ENCODE measurements at places on chromosomes 2 and 18.

- no peaks in the 10 kb centered on the region for H3K4me1 ChIP-seq
- no peaks in the 10 kb centered on the region for H3K27me3 ChIP-seq
- H3K4me3 ChIP-seq, result no peak overlapping the region
- no peak overlapping the region for H3K27ac ChIP-seq
- DNase-seq, result no peak
- H3K36me3 ChIP-seq, result no peaks in the 10 kb centered on the region
Measured at GRCh38 chr2:157363612-157364101, 38.0 kb upstream of the ERMN start.

DNA sequence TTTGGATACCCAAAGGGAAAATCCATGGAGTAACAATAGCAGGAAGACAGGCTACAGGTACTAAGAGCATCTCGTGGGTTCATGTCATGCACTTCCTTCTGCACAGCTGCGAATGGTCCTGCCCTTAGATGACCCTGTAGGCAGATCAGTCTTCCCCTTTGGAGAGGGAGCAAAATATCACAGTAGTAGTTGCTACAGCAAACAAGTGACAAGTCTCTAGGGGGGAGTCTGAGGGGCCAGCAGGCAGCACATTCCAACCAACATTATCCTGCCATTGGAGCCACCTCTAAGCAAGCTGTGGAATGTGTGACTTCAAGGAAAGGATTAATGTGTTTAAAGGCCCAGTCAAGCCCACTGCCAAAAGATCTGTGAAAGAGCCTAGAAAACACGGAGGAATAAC is 273.2 kb upstream of the PARD3B start:
- H3K27ac ChIP-seq, result no peak overlapping the region
- no peaks in the 10 kb centered on the region for H3K36me3 ChIP-seq
- DNase-seq, result no peak
- H3K4me3 ChIP-seq, result no peak overlapping the region
- H3K4me1 ChIP-seq, result peaks cover 31% of the 10 kb centered on the region

GRCh38 chr2:227464851-227465250 is 7.1 kb upstream of the AGFG1 start:
- H3K27me3 ChIP-seq, result no peaks in the 10 kb centered on the region
- no peaks in the 10 kb centered on the region for H3K4me1 ChIP-seq
- no peak for DNase-seq
- H3K36me3 ChIP-seq, result no peaks in the 10 kb centered on the region
- H3K27ac ChIP-seq, result no peak overlapping the region
- H3K4me3 ChIP-seq, result no peak overlapping the region

- H3K27me3 ChIP-seq, result no peaks in the 10 kb centered on the region
- no peak overlapping the region for H3K27ac ChIP-seq
- DNase-seq, result no peak
Measured at GRCh38 chr18:13112982-13113381, 105.6 kb upstream of the LDLRAD4 start.

- H3K27ac ChIP-seq, result no peak overlapping the region
- no peaks in the 10 kb centered on the region for H3K36me3 ChIP-seq
- no peak overlapping the region for H3K4me3 ChIP-seq
- DNase-seq, result no peak
- H3K27me3 ChIP-seq, result no peaks in the 10 kb centered on the region
- H3K4me1 ChIP-seq, result no peaks in the 10 kb centered on the region
Measured at GRCh38 chr2:103295591-103295990, 533.8 kb downstream of the TMEM182 start.

GRCh38 chr2:41698678-41699422 is 349.0 kb upstream of the PKDCC start:
- peak overlapping the region; percentile 42 for H3K4me3 ChIP-seq
- no peaks in the 10 kb centered on the region for H3K27me3 ChIP-seq
- no peak for DNase-seq
- H3K27ac ChIP-seq, result no peak overlapping the region

DNA sequence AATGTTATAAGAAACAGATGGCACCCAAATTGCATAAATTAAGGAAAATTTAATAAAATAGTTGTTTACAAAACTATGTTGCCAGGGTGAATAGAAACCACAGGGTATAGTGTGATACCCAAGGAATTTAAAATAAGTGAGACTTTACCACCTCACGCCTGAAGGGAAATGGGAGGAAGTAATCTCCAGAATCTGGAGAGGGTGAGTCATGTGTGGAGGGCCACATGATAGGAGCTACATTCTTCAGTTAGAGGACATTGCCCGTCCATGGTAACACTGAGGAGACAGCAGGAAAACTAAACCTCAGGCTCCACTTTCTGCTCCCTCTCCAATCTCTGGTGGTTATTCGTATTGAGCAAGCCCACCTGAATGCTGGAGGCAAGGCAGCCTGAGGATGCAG is 97.2 kb upstream of the NXPH2 start:
- H3K36me3 ChIP-seq, result no peaks in the 10 kb centered on the region
- no peak overlapping the region for H3K27ac ChIP-seq
- H3K4me3 ChIP-seq, result no peak overlapping the region
- no peaks in the 10 kb centered on the region for H3K4me1 ChIP-seq
- H3K27me3 ChIP-seq, result no peaks in the 10 kb centered on the region
- DNase-seq, result no peak

DNA sequence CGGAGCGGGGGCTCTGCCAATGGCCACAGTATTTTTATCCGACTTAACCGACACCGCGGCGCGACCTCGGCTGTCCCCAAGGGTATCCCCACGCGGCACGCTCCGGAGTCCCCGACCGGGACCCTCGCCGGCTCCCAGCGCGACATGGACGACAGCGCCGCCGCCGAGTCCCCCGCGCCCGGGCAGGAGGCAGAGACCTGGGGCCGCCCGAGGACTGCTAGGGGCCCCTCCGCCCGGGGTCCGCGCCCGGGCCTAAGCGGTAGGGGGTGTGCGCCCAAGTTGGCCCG is 468 bp downstream of the UXS1 start:
- no peak for DNase-seq
- H3K36me3 ChIP-seq, result no peaks in the 10 kb centered on the region
- H3K4me1 ChIP-seq, result peaks cover 11% of the 10 kb centered on the region
- H3K27me3 ChIP-seq, result no peaks in the 10 kb centered on the region
- H3K27ac ChIP-seq, result peak overlapping the region; percentile 68

DNA sequence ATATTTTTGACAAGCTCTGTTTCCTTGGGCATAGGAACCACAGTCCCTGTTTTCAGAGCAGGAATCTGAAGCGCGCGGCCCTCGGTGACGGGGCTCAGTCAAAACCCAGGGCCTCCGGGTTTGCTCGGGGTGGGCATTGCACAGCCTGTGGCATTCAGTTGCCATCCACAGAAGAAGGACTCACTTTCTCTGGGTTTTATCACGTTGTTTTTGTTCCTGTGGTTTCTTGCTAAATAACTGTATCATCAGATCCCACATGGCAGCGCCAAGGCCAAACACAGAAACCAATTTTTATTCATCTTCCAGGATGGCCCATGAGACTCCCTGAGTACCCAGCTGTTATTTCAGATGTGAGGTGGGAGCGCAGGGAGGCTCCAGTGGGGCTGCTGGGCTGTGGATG is 35.6 kb downstream of the SGPP2 start:
- no peak for DNase-seq
- peaks cover 3% of the 10 kb centered on the region for H3K27me3 ChIP-seq
- H3K4me1 ChIP-seq, result no peaks in the 10 kb centered on the region
- H3K36me3 ChIP-seq, result no peaks in the 10 kb centered on the region

DNA sequence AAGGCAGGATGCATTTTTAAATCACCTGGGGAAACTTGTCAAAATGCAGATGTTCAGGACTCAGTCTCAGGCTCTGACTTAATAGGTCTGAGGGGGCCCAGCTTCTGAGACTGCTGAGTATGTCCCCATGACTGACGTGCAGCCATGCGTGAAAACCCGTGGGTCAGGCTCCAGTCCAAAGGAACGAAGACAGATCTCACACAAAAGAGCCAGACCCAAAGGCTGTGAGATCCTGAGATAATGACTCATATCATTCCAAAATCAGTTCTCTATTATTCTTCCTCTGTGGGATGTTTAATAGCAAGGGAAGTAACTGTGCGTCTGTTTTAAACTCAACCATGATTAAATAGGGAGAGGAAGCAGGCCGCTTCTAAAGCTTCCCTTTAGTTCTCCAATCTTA is 107.4 kb upstream of the ACAA2 start:
- no peak for DNase-seq
- H3K4me1 ChIP-seq, result no peaks in the 10 kb centered on the region
- H3K36me3 ChIP-seq, result no peaks in the 10 kb centered on the region

- H3K36me3 ChIP-seq, result no peaks in the 10 kb centered on the region
- H3K4me1 ChIP-seq, result no peaks in the 10 kb centered on the region
- no peaks in the 10 kb centered on the region for H3K27me3 ChIP-seq
- H3K27ac ChIP-seq, result no peak overlapping the region
Measured at GRCh38 chr18:1848716-1849115, 722.6 kb downstream of the METTL4 start.

- no peaks in the 10 kb centered on the region for H3K4me1 ChIP-seq
- DNase-seq, result no peak
- no peak overlapping the region for H3K27ac ChIP-seq
- no peaks in the 10 kb centered on the region for H3K27me3 ChIP-seq
- no peaks in the 10 kb centered on the region for H3K36me3 ChIP-seq
Measured at GRCh38 chr2:135818937-135819610, 17.9 kb downstream of the LCT start.

DNA sequence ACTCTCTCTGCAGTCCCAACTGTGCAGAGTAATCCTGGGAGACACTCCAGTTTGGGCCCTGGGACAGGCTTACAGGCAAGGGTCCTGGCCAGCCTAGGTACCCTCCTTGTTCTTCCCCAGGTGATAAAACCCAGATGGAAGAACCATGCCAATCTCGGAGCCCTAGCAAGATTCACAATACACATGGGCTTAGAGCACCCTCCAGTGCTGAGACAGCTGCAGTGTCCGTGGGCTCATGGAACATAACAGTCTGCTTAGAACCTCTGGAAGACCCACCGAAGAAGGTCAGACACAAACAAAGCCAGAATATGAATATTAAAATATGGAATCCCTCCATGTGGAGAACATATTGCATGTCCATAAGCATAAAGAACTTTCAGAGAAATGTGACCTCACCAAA is 568.1 kb downstream of the KCNJ3 start:
- no peaks in the 10 kb centered on the region for H3K4me1 ChIP-seq
- no peak overlapping the region for H3K4me3 ChIP-seq
- no peak for DNase-seq
- no peak overlapping the region for H3K27ac ChIP-seq

DNA sequence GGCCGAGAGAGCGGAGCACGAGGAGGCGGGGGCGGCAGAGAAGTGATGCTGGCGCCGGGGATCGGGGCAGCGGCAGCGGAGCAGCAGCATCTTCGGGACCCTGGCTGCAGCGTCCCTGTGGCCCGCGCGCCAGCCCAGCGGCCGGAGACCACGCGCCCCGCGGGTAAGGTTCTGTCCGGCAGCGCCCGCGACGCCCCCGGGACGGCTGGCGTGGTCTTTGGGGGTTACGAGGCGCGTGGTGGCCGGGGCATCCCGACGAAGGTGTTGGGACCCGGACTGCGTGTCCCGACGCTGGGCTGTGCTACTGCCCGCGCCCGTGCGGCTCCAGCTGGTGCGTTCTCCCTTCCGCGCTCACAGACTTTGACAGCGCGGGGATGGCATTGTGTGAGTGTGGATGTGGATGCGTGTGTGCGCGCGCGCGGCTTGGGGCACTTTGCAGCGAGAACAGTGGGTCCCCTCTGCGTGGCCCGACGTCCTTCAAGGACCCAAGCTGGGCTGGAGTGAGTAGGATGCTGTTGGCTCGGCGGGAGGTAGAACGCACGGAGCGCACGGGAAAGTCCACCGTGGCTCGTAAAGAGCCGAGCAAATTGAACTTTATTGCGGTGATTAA is 405.0 kb downstream of the XIRP2 start:
- no peaks in the 10 kb centered on the region for H3K36me3 ChIP-seq
- H3K4me3 ChIP-seq, result peak overlapping the region; percentile 84

- DNase-seq, result no peak
- H3K4me3 ChIP-seq, result no peak overlapping the region
- no peaks in the 10 kb centered on the region for H3K4me1 ChIP-seq
- H3K27ac ChIP-seq, result no peak overlapping the region
- peaks cover 18% of the 10 kb centered on the region for H3K36me3 ChIP-seq
Measured at GRCh38 chr2:241771286-241772062, 5.1 kb upstream of the GAL3ST2 start.

DNA sequence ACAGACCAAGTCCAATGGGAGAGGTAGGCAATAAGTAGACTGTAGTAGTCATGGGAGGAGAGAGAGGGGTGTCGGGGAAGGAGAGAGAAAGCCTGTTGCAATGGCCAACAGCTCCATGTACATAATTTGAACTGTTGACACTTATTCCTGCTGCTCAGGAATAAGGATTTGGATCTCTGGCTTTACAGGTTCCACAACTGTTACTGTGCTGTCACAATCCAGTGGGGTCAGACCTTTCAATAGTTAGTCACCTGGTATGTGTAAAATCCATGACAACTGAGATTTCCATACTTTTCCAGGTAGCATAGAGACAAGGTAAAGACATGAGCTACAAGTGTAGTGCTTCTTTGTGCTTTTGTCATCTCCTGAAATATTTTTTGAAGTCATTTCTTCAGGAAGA is 47.5 kb upstream of the RIOK3 start:
- no peaks in the 10 kb centered on the region for H3K27me3 ChIP-seq
- DNase-seq, result no peak
- no peaks in the 10 kb centered on the region for H3K36me3 ChIP-seq
- no peaks in the 10 kb centered on the region for H3K4me1 ChIP-seq
- no peak overlapping the region for H3K4me3 ChIP-seq

DNA sequence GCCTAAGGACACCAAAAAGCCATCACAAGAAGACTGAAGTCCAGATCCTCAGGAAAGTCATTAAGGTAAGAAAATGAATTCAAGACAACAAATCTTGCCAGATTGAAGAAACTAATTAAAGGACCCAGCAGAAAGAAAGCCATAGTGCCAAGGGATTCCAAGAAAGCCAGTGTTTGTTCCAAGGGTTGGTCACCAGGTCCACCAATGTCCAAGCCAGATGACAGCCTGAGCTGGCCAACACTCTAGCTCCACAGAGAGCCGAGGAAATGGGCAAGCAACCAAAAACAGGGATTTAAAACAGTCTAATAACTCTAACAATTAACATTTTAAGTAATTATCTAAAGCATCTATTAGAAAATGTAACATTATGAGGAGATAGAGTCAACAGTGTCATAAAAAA is 49.2 kb downstream of the DNER start:
- no peak overlapping the region for H3K27ac ChIP-seq
- no peak for DNase-seq
- H3K4me3 ChIP-seq, result no peak overlapping the region
- H3K27me3 ChIP-seq, result no peaks in the 10 kb centered on the region

DNA sequence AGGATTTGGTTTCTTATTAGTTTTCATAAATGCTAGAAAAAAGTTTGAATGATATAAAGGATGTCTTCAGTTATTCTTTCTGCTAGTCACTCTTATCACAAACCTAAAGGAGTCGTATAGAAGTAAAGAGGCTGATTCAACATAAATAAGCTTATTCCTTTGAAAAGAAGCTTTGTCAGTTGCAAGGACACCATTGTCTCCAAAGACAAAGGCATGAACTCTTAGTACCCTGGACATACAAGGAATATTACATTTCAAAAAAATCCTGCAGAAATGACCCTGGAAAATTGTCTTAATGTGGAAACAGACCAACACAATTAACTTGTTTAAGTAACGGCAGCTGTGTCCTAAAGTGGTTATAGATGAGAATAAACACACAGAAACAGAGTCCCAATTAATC is 528.0 kb downstream of the CPS1 start:
- H3K4me3 ChIP-seq, result no peak overlapping the region
- H3K27me3 ChIP-seq, result no peaks in the 10 kb centered on the region
- no peaks in the 10 kb centered on the region for H3K4me1 ChIP-seq
- H3K27ac ChIP-seq, result no peak overlapping the region
- DNase-seq, result no peak

GRCh38 chr2:200735061-200735460 is 76.6 kb upstream of the BZW1 start:
- H3K4me1 ChIP-seq, result no peaks in the 10 kb centered on the region
- DNase-seq, result no peak
- H3K27ac ChIP-seq, result no peak overlapping the region
- H3K27me3 ChIP-seq, result no peaks in the 10 kb centered on the region
